ENCODE measurements at places on chromosomes 4 and X.

- H3K4me3 ChIP-seq, result no peak overlapping the region
- H3K27ac ChIP-seq, result no peak overlapping the region
- peak; percentile 19 for DNase-seq
- H3K27me3 ChIP-seq, result no peaks in the 10 kb centered on the region
- H3K4me1 ChIP-seq, result no peaks in the 10 kb centered on the region
These were observed 111.6 kb upstream of the PTPN13 start for GRCh38 chr4:86482306-86483172.

- H3K27ac ChIP-seq, result peak overlapping the region; percentile 59
- H3K36me3 ChIP-seq, result no peaks in the 10 kb centered on the region
- peaks cover 18% of the 10 kb centered on the region for H3K4me1 ChIP-seq
- peak overlapping the region; percentile 94 for H3K4me3 ChIP-seq
- no peaks in the 10 kb centered on the region for H3K27me3 ChIP-seq
These were observed 16.0 kb downstream of the UTP3 start for GRCh38 chr4:70704215-70704930.

GRCh38 chr4:45172636-45173035 is 446.3 kb upstream of the GNPDA2 start:
- H3K27me3 ChIP-seq, result no peaks in the 10 kb centered on the region
- no peak for DNase-seq
- H3K4me3 ChIP-seq, result no peak overlapping the region

DNA sequence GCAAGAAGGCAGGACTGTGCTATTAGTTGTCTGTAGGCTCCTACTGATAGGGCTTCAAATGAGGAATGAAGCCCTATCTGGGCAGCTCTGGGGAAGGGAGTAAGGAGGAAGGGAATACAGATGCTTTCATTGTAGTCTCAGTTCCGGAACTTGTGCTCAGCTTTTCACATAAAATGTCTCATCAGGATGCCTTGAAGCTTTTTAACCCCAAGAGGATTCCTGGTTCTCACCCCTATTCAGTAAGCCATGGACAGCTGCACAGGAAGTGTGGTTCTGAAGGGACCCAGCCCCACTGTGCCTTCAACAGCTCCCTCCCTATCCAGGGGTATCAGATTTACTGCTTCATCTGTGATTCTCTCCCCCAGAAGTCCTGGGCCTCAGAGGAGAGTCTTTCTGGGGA is 5.0 kb downstream of the ARMCX5 start:
- no peak overlapping the region for H3K4me3 ChIP-seq
- no peak for DNase-seq
- peaks cover 8% of the 10 kb centered on the region for H3K4me1 ChIP-seq

DNA sequence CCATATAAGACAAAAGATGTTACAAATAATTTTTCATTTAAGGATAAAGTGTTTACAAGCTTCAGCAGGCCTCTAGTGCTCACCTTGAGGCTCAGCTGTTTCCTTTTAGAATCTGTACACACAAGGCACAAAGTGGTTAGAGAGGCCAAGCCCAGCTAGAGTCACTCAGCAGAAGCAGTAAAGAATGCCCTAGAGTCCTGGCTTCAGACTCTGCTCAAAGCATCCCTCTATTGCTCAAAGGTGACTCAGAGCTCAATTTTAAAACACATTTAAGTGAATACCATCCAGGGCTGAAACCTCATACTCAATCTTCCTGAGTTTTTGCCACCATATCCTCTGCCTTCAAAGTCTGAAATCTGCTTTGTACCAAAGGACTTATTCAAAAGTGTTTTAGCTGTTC is 22.6 kb upstream of the PHF8 start:
- H3K27me3 ChIP-seq, result no peaks in the 10 kb centered on the region
- H3K4me1 ChIP-seq, result peaks cover 8% of the 10 kb centered on the region
- no peak overlapping the region for H3K4me3 ChIP-seq
- no peak overlapping the region for H3K27ac ChIP-seq

DNA sequence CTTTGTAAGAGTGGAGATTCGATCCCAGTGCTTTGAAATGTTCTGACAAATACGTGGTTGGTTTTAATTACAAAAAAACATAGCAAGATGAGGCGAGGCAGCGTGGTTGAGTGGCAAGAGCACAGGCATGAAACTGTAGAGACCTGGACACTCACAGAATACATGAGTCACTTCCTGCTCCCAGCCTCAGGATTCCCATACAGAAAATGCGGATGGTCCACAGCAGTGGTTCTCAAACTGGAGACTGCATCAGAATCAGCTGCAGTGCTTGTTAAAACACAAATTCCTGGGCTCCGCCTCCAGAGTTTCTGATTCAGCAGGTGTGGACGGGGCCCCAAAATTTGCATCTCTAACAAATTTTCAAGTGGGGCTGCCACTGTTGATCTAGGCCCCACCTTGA is 10.1 kb downstream of the OTOP1 start:
- H3K4me1 ChIP-seq, result no peaks in the 10 kb centered on the region
- peaks cover 2% of the 10 kb centered on the region for H3K27me3 ChIP-seq
- no peak for DNase-seq
- no peak overlapping the region for H3K27ac ChIP-seq

- H3K27me3 ChIP-seq, result peaks cover 4% of the 10 kb centered on the region
- H3K27ac ChIP-seq, result peak overlapping the region; percentile 66
- peak; percentile 9 for DNase-seq
- H3K36me3 ChIP-seq, result peaks cover 19% of the 10 kb centered on the region
- peak overlapping the region; percentile 46 for H3K4me3 ChIP-seq
These were observed 391 bp downstream of the UBL4A start for GRCh38 chrX:154486052-154486395.

GRCh38 chr4:78863991-78864390 is 75.2 kb downstream of the PAQR3 start:
- no peaks in the 10 kb centered on the region for H3K27me3 ChIP-seq
- H3K36me3 ChIP-seq, result peaks cover 26% of the 10 kb centered on the region
- DNase-seq, result no peak
- H3K4me1 ChIP-seq, result no peaks in the 10 kb centered on the region

DNA sequence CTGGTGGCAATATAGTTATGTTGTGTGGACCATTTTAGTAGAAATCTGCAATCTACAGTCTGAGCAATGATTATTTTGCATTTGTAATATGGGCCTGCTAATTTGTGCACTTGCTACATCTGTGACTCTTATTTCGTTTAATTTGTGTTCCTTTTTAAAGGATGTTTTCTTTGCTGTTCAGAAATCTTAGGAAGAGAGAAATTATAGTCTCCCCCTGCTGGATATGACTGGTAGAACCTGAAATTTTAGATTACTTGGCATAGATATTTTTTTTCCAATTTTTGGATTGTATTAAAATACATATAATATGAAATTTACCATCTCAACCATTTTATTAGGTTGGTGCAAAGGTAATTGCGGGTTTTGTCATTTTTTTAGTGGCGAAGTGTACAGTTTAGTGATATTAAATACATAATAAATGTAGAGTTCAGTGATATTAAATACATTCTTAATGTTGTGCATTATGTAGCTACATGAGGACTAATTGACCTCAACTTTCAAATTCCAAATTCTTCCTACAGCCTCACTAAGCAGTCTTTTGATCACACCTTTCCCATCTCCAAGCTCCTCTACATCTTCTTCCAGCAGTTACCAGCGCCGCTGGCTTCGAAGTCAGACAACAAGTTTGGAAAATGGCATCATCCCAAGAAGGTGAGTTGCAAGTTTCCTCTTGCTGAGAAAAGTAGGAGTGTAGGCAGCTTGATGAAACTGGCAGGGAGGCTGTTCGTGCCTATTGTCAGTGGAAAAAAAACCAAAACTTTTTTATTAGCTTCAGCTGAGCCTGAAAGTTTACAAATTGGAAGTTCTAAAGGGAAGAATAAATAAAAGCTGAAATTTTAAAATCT is 82.2 kb downstream of the FNIP2 start:
- no peak overlapping the region for H3K27ac ChIP-seq
- H3K27me3 ChIP-seq, result no peaks in the 10 kb centered on the region
- H3K36me3 ChIP-seq, result peaks cover 3% of the 10 kb centered on the region
- DNase-seq, result peak; percentile 50
- H3K4me3 ChIP-seq, result no peak overlapping the region

DNA sequence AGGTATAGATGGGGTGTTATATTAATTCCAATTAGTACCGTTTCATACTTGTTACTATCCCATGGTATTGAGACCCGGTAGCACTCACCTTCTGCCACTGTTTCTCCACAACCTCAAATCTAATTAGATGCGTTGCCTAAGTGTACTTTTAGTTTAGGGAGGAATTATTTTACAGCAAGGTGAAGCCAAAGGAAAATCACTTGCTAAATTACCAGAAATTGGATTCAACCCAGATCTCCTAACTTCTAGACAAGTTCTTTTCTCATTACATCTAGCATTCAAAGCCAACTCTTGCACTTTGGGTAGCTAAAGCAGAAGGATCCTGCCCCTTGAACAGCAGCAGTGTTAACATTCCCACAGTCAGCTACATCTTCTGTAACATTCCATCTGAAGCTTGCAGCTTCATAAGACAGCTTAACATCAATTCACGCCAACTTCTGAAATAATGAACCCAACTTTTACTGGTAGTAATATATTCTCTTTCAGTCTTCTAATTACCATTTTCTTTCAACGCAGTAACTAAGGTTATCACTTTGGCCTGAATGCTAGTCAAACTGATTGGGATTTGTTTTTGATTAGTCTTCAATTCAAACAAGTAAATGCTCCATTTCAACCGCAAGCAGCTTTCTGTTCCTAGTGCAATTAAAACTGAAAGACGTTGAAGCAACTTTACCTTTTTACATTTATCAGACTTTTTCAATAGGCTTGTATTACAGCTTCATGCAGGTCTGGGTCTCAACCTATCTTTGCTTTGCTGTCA is 934 bp upstream of the SEC31A start:
- no peak for DNase-seq
- peaks cover 16% of the 10 kb centered on the region for H3K4me1 ChIP-seq
- peak overlapping the region; percentile 78 for H3K27ac ChIP-seq
- H3K27me3 ChIP-seq, result no peaks in the 10 kb centered on the region
- H3K36me3 ChIP-seq, result peaks cover 14% of the 10 kb centered on the region

DNA sequence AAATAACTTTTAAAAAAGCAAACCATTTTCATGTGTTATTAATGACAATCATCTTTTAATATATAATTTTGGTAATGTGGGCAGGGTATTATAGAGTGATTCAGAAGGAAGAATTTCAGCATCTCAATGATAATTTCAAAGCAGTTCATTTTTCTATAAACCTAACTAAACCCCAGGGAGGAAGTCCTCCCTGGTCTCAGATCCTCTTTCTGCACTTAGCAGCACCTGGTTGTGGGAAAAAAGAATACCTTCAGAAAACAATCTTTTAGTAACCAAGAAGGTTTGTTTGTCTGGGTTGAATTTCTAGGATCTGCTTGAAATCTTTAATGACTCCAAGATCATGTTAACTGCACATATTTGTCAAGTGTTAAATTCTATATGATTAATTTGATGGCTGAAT is 29.9 kb downstream of the DKK2 start:
- no peaks in the 10 kb centered on the region for H3K4me1 ChIP-seq
- no peak for DNase-seq
- no peak overlapping the region for H3K4me3 ChIP-seq
- H3K27me3 ChIP-seq, result no peaks in the 10 kb centered on the region

DNA sequence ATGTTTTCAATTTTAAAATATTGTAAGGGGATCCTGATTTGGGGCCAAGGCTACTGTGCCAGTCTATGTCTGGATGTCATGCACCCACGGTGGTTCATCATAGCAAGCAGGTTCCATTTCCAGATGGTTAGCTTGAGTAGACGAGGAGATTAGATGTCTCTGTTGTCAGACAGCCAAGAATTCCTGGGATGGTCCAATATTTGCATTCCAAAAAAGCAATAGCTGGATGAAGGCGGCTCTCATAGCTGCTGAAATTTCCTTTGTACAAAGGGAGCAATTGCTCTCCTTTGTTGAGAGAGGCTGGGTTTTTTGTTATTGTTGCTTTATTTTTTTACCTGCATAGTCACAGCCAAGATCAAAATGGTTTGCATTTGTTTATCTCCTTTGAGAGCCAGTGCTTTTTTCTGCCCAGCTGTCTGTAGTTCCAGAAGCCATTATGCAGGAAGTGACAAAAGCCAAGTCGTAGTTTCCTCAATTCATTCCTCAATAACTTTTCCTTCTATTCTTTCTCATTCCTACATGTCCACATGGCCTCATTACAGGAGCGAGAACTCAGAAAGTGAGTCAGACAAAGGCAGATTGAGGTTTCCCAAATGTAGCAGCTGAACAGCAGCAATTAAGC is 107.9 kb downstream of the MMRN1 start:
- H3K27me3 ChIP-seq, result no peaks in the 10 kb centered on the region
- H3K36me3 ChIP-seq, result no peaks in the 10 kb centered on the region
- DNase-seq, result no peak
- no peaks in the 10 kb centered on the region for H3K4me1 ChIP-seq
- H3K4me3 ChIP-seq, result no peak overlapping the region

DNA sequence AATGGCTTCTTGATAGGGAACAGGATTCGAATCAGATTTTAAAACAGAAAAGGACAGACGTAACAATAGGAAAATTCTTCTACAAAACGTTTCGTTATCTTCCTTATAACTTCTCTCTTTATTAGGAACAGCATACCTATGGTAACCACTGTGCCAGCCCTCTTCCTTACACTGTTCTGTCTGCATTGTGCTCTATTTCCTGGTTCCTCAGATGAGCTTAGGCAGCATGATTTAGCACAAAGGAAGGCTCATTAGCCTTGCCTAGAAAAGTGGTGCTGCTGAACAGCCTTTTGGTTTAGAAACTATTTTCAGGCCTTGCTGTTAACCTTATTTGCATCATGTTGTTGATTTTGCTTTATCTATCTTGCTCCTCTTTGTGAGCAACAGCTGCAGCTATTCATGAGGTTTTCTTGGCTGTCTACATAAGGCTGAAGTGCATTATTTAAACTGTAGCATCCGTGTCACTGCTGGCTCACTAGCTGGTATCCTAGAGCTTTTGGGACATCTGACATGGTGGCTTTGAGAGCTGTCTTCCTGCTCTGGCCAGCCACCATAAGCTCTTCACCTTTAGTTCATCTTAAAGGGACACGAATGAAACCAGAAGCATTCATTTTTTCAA is 69.9 kb upstream of the NRK start:
- H3K4me3 ChIP-seq, result no peak overlapping the region
- no peaks in the 10 kb centered on the region for H3K4me1 ChIP-seq
- DNase-seq, result no peak
- no peak overlapping the region for H3K27ac ChIP-seq

DNA sequence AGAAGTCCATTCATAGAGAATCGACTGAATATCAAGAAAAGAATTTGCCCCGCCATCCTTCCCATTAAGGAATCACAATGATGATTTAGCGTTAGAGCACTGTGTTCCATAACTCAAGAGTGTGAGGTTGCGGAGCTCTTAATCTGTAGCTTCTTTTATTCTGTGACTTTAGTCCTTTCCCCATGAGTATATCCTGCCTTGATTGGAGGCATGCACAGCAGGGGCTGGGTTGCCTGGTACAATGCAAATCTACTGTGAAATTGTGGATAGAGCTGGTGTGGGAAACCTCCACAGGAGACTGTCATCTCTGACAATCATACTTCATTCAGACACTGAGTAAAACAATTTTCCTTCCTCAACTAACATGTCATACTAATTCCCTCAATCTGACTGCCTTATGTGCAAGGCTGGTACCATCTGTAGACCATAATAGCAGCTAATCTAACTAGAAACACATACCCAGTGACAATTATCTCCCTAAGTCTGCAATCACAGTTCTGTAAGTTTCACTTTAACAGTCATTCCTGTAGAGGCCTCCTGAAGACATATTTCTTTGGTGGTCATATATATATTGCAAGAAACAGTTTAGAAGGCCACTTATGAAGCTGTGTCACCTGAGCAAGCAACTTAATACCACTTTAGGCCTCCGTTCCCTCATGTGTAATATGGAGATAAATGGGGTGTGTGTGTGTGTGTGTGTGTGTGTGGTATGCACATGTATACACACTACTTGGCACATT is 355.2 kb upstream of the FAM241A start:
- no peak overlapping the region for H3K27ac ChIP-seq
- DNase-seq, result no peak
- H3K4me3 ChIP-seq, result no peak overlapping the region
- H3K36me3 ChIP-seq, result no peaks in the 10 kb centered on the region
- no peaks in the 10 kb centered on the region for H3K4me1 ChIP-seq

Data from common myeloid progenitor, CD34-positive (primary cell).